ENCODE measurements at places on chromosomes 1 and 21.

DNA sequence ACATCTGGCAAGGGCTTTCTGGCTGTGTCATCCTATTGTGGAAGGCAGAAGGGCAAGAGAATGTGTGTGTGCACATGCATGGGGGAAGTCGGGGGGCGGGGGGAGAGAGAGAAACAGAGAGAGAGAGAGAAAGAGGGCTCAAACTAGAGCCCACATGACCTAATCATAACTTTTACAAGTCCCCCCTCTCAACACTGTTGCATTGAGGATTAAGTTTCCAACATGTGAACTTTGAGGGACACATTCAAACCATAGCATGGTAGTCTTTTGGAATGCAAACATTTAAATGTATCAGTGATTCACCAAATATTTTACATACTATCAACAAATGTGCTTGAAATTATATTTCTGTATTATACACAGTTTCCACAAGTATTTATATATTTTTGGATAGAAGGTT lies 655.4 kb upstream of the B3GALT2 start:
- DNase-seq = no peak

GRCh38 chr1:115314092-115314491 lies 24.0 kb downstream of the NGF start:
- no peak for DNase-seq

DNA sequence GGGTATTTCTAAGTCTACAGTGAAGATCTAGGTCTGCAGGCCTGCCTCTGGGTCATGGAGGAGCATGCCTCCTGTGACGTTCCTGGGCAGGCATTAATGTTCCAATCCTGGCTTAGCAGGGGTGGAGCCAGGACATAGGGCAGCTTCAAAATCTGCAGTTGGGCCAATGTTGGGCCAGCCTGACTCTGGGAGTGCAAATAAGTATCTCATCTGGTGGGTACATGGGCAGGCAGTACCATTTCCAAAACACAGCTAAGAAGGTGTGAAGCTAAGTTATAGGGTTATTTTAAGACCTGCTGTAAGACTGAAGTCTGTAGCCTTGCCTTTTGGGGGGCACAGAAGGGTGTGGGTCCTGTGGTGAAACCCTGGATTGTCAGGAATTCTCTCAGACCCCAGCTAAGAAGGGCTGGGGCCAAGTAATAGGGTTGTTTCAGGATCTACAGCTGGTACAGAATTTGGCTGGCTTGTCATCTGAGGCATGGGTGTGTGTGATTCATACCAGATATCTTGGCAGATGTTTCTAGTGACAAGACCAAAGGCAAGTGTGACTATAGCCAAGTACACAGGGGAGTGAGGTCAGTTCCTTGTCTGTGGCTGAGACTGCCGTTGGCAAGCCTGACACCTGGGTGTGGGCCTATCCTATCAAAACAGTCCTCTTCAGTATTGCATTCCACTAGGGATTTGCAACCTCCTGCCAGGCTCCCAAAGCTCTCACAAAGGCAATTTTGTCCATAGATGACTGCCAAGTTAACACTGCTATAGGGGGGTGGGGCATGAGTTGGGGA lies 468.7 kb upstream of the B3GALT2 start:
- DNase-seq = no peak

- no peak for DNase-seq
These were observed 22.7 kb downstream of the DLGAP3 start for GRCh38 chr1:34906756-34907155.

GRCh38 chr1:11842154-11843041 lies 5.2 kb downstream of the NPPA start:
- DNase-seq = no peak

- DNase-seq = no peak
These were observed 3.2 kb upstream of the DISP3 start for GRCh38 chr1:11475748-11476147.

DNA sequence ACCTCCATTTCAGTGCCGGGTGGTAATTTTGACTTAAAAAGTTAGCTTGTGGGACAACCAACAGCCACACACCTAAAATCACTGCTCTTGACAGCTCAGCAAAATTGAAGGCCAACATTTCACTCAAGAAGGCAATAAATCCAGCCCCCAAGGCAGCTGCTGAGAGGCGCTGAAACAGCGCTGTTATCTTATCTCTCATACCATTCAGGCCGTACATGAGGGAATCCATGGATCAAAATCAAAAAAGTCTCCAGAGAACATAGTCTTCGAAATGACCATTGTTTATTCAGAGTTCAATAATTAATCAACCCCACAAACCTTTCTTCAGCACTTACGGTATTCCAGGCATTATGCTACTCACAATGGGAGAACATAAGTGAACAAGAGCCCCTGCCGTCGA lies 38.5 kb downstream of the ZBTB18 start:
- no peak for DNase-seq

- no peak for DNase-seq
These were observed 96.6 kb downstream of the KCNK1 start for GRCh38 chr1:233710507-233710906.

DNA sequence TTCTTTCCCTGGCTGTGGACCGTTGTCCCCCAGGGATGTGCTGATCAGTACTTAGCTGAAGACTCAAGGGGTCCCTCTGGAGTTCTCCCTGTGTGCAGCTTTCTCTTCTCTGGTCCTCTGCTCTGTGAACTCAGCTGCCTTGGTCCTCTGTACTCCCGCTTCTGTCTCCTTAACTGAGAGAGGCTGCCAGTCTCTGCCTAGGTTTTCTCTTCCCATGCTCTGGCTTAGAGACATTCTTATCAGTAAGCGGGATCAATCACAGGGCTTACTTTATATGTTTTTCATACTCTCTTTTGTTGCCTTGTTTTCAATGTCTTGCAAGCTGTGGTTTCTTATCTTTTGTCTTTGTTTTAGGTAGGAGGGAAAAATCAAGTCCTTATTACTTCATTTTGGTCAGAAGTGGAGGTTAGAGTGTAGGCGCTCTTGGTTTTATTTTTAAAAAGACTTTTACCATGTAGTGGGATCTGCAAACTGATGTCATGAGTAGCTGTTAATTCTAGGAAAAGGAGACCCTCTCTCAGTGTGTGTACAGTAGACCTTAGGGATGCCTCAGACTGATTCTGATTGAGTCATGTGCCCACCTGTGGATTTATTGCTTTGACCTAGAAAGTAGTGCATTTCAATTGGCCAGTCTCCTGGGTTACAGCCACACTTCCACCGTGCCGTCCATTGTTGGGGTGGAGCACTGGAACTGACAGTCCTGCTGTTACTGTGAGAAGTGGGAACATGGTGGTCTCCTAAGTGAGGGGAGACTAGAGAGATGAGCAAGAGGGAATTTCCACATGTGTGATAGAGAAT lies 46.6 kb downstream of the TTC3 start:
- DNase-seq = no peak

GRCh38 chr1:40583980-40584379 lies 52.5 kb downstream of the ZNF684 start:
- no peak for DNase-seq

GRCh38 chr1:91176250-91176649 lies 154.4 kb upstream of the ZNF644 start:
- no peak for DNase-seq

Measured in T-helper 1 cell (primary cell).